Epithelial cell of alveolus of lung (primary cell): ENCODE measurements at places on chromosomes 1 and 21. TPM values are rescaled to one million over a fixed set of nuclear protein-coding genes. Genes with fewer than 3 reads are reported as not detected.

CYP4B1 gene
- not detected in 2 replicates for total RNA-seq

HSD3B1 gene
- 0.39 TPM in 1 of 2 replicates, not detected in the other for total RNA-seq

CTSS gene
- total RNA-seq, result 2.2 and 25.2 TPM in 2 replicates

TMEM200B gene
- total RNA-seq, result 21.1 and 28.7 TPM in 2 replicates

CASZ1 gene
- 0.13 and 0.16 TPM in 2 replicates for total RNA-seq

KIF17 gene
- 0.39 and 0.56 TPM in 2 replicates for total RNA-seq

CAPN8 gene
- 0.26 TPM in 1 of 2 replicates, not detected in the other for total RNA-seq

GPBP1L1 gene
- total RNA-seq, result 56.8 and 65.2 TPM in 2 replicates

GNG4 gene
- total RNA-seq, result 0.78 TPM in 1 of 2 replicates, not detected in the other

VANGL2 gene
- 2.6 and 7.6 TPM in 2 replicates for total RNA-seq

BMP8B gene
- total RNA-seq, result 0.08 TPM in 1 of 2 replicates, not detected in the other

SLC9C2 gene
- not detected in 2 replicates for total RNA-seq

UBL4B gene
- not detected in 2 replicates for total RNA-seq

MTARC2 gene
- total RNA-seq, result 4.1 and 10.0 TPM in 2 replicates

HPCAL4 gene
- total RNA-seq, result not detected in 2 replicates

COL11A1 gene
- total RNA-seq, result 3.3 and 8.0 TPM in 2 replicates

CYP2J2 gene
- total RNA-seq, result 1.0 and 1.4 TPM in 2 replicates

ATP5PO gene
- 216 and 218 TPM in 2 replicates for total RNA-seq

HAO2 gene
- total RNA-seq, result not detected in 2 replicates

PLA2G2D gene
- not detected in 2 replicates for total RNA-seq

MEX3A gene
- total RNA-seq, result 7.0 and 15.8 TPM in 2 replicates

NGF gene
- total RNA-seq, result 1.2 TPM in 1 of 2 replicates, not detected in the other

HES3 gene
- not detected in 2 replicates for total RNA-seq

HHIPL2 gene
- total RNA-seq, result not detected in 2 replicates

SH2D5 gene
- total RNA-seq, result 0.56 and 1.0 TPM in 2 replicates

AKNAD1 gene
- total RNA-seq, result 0.78 TPM in 1 of 2 replicates, not detected in the other

CNR2 gene
- not detected in 2 replicates for total RNA-seq

ZBTB8A gene
- total RNA-seq, result 4.4 and 7.3 TPM in 2 replicates

HPCA gene
- total RNA-seq, result not detected in 2 replicates

CAPN2 gene
- 69.7 and 187 TPM in 2 replicates for total RNA-seq

GJA9 gene
- not detected in 2 replicates for total RNA-seq

APOBEC4 gene
- total RNA-seq, result not detected in 2 replicates

KRTAP22-1 gene
- total RNA-seq, result not detected in 2 replicates
